Hepatocyte (in vitro differentiated cells): ENCODE measurements at places on chromosomes 3 and 15. TPM values are rescaled to one million over a fixed set of nuclear protein-coding genes. Genes with fewer than 3 reads are reported as not detected.

DNA sequence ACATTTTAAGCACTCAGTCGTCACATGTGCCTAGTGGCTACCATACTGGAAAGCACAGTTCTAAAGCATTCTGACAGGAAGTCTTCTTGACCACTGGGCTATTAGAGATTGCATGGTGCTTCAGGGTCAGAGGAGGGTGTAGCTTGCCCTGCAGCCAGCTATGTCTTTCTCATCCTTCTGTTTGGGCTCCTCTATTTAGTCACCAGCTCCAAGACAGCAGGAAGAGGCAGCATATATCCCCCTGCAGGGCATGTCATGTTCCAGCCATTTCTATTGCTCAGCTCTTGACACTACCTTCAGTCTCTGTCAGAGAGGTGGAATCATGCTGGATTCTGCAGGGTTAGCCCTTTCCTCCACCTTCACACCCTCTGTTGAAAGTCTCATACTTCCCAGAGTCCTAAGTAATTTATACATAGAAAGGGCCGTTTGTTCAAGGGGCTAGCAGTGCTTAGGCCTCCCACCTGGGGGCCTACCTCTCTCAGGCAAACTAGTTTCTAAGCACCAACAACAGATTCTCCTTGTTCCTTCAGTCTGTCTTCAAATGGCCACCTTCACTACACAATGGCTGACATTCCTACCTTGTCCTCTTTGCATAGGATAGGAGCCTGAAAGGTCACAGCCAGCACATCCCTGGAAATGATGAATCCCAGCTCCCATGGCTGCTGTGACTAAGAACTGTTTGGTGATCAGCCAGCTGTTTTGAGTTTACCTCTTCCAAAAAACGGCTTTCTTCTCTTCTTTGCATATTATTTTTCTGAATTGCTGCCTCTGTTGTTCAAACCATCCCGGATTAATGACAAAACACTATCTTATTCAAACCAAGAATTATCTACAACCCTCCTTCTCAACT is 115.7 kb upstream of the BFSP2 start:
- no peak for DNase-seq

DNA sequence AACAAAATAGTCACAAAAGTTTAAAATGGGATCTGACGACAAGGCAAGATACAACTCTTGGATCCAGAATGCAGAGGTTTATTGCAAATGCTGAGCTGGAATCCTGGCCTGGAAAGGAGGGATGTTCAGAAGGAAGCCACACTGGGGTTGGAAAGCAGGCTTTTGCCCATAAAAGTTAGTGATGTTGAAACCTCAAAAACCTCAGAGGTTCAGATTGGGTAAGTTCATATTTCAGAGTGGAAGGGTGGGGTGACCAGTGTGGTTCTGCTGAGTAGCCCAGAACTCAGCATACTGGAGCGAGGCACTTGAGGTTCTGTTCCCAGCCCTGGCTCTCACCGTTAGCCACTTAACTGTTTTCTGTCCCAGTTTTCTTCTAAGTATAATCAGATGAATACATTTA is 114.0 kb upstream of the OSTN start:
- no peak for DNase-seq

DNA sequence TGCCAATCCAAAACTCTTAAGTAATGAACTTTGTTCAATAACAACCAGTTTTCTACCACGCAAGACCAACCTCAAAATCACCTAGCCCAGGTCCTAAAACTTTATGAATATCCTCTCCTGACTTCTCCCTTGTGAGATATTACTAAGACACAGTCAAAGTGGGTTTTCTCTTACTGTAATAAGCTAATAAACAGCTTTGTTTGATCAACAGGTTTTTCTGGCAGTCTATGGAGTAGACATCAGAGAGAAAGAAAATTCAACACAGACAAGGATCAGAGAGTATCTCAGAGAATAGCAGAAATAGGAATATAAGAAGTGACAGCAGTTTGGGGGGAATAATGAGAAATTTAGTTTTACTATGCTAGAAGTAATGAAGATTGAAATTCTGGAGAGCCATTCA is 79.6 kb downstream of the NR2E3 start:
- DNase-seq: no peak

GRCh38 chr3:32132706-32133105 is 26.3 kb downstream of the GPD1L start:
- DNase-seq: no peak

The TTC23 gene
- 31.3 and 40.4 TPM in 2 replicates for polyA plus RNA-seq
